Stimulated activated CD4-positive, alpha-beta T cell treated with anti-CD3 and anti-CD28 coated beads, Interleukin-2, amount 100 ng/mL, for 4 hours (primary cell): ENCODE measurements at places on chromosomes 3 and 15.

DNA sequence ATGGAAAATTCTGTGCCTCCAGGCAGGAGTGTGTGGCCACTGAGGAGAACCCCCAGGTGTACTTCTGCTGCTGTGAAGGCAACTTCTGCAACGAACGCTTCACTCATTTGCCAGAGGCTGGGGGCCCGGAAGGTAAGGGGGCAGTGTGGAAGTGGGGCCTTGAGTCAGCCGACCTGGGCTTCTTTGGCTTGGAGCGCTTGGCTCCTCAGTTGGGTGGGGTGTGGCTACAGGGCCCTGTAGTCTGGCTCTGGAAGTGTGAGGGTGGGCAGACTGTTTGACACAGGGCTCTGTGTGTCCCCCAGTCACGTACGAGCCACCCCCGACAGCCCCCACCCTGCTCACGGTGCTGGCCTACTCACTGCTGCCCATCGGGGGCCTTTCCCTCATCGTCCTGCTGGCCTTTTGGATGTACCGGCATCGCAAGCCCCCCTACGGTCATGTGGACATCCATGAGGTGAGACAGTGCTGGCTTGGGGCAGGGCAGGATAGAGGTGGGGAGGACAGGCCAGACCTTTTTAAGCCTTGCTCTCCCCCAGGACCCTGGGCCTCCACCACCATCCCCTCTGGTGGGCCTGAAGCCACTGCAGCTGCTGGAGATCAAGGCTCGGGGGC, 18.2 kb upstream of the EXOG start:
- DNase-seq: no peak

DNA sequence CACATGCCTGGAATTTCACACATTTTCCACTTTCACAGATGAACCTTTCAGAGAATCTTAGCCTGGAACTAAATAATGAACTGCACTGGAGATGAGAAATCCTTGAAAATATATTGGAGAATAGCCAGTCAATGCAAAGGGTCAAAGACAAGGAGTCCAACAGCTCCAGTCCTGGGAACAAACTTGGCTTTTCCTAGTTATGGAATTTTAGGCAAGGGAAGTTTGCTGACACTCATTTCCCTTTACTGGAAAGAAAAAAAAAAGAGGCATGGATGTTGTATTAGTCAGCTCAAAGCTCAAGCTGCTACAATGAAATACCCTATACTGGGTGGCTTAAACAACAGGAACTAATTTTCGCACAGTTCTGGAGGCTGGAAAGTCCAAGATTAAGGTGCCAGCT, 690.8 kb upstream of the ARPP21 start:
- DNase-seq: no peak

DNA sequence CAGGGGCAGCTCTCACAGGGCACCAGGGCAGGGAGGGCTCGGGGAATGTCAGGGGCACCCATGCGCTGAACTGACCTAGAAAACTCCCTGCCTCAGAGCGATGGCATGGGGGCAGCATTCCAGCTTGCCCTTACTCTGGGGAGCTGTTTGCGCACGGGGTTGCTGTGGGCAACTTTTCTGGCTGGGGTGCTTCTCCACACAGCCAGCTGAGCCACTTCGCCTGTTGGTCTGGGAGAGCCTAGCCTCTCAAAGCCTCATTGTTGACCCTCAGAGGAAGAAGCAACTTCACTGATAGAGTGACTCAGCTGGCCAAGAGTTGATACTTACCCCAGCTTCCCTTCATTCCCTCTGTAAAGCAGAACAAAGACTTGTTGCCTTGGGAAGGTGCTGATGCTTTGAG, 42.6 kb upstream of the MRPS22 start:
- DNase-seq: no peak

- DNase-seq: no peak
Observed at GRCh38 chr15:51448622-51449399, 107.4 kb downstream of the GLDN start.

DNA sequence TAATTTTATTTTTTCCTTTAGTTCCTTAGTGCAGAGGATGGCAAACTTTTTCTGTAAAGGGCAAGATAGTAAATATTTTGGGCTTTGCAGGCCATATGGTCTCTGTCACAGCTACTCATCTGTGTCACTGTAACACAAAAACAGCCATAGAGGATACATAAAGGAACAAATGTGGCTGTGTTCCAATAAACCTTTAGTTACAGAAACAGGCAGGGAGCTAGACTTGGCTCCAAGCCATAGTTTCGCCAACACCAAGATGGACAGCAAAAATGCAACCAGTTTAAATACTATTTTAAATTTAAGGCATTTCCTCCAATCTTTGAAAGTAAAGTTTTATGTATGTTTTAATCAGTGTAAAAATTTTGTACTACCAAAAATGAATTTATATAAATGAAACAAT, 753.4 kb downstream of the FHIT start:
- no peak for DNase-seq

- no peak for DNase-seq
Observed at GRCh38 chr3:13068269-13069010, 4.8 kb downstream of the IQSEC1 start.

DNA sequence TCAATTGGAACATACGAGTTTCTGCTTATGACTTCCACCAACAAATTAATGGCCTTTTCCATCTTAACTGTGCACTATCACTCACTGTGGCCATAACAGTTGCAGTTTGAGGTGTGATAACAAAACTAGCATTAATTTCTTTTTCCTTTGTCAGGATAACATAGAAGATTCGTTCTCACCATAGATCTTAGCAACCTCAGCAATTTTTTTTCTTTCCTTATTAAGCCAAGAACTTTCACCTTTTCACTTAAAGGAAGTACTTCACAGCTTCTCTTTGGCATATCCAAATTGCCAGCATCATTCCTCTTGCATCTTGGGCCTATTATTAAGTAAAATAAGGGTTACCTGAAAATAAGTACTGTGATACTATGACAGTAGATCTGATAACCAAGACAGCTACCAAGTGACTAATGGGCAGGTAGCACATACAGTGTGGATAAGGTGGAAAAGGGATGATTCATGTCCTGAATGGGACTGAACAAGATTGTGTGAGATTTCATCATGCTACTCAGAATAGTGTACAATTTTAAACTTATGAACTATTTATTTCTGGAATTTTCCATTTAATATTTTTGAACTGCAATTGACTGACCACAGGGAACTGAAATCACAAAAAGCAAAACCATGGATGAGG, 46.6 kb downstream of the CEP70 start:
- DNase-seq: no peak

- no peak for DNase-seq
Observed at GRCh38 chr3:191528589-191528988, 67.6 kb downstream of the PYDC2 start.

DNA sequence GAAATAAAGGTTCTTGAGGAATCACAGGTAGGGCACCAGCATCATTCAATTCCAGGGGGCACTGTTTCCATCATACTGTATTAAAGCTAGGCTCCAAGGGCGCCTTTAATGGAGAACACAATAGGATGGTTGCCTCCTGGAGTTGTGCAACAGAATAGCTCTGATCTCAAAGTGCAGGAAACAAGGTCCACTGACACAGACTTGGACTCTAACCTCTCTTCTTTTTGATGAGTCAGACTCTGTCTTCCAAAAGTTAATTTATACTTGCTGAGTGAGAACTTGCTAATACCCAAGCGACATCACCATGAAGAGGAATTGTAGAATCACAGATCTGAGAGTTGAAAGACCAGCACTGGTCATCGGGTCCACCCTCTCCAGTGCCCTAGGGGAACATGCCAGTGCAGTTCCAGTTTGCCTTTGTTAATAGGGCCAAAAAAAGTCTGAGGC, 94.4 kb upstream of the PHLDB2 start:
- DNase-seq: no peak

DNA sequence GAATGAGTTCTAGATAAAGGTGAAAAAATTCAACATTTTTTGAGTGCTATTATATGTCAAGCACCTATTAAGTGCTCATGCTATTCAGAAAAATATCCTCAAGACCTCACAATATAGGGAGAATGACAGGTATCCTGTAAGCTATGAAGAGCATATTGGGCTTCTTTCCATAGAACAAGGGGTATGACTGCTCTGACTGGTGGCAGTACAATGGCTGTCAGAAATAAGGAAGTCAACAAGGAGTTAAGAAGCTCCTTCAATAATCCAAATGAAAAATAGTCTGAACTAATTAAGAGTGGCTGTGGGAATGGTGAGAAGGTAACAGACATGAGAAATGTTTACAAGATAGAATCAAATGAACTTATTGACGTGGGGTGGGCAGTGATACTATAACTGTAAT, 24.7 kb downstream of the NPTN start:
- no peak for DNase-seq

- no peak for DNase-seq
Observed at GRCh38 chr3:113166719-113167492, 44.5 kb upstream of the BOC start.

- no peak for DNase-seq
Observed at GRCh38 chr15:65146438-65146837, 12.8 kb upstream of the PDCD7 start.

DNA sequence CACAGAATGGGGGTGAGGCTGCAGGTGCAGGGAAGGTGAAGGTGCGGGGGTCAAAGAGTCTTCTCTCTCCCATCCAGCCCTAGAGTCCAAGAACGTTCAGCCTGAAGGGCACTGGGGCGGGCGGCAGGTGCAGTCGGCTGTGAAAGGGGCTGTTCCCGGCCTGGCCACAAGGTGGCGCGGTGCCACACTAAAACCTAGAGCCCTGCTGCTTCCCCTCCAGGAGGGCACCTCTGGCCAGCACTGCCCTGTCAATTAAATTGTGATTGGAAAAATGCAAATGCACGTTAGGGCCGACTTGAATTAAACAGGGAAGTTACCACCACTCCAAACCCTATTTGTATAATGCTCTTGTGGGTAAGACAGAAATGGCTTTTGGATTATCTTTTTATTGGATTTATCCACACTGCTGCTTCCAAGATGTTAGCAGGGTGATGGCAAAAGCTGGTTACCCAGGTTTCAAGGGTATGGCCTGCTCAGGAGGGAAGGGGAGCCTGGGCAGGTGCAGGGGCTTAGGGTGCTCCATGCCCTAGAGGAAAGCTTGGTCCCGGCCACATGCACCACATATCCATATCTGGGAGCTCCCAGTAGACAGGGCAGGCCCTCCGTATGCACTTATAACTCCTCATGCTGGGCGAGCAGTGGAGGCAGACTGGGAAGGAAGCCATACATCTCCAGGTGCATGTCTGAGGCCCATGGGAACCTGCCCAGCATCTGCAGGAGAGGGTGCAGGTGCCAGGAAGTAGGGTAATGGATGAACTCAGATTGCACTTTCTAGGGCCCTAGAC, 119.8 kb downstream of the ADCY5 start:
- peak; percentile 53 for DNase-seq

DNA sequence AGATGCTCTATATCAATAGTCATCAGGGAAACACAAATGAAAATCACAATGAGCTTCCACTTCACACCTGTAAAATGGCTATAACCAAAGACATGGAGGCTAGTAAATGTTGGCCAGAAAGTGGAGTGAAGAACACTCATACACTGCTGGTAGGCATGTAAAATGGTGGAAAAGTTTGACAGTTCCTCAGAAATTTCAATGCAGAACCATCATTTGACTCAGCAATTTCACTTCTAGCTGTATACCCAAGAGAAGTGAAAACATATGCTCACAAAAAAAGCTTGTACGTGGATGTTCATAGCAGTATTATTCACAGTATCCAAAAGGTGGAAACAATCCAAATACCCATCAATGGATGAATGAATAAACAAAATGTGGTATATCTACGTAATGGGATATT, 19.2 kb upstream of the TOP2B start:
- DNase-seq: no peak

GRCh38 chr15:25730918-25731317, 132.2 kb downstream of the ATP10A start:
- no peak for DNase-seq
